Naive thymus-derived CD4-positive, alpha-beta T cell (primary cell): ENCODE measurements at places on chromosomes 1 and 21. TPM values are rescaled to one million over a fixed set of nuclear protein-coding genes. Genes with fewer than 3 reads are reported as not detected.

The CELA3A gene
- not detected for total RNA-seq

The CELA2A gene
- total RNA-seq: not detected

GRCh38 chr1:109659997-109660690 lies 4.2 kb downstream of the GSTM4 start:
- peaks cover 9% of the 10 kb centered on the region for H3K4me1 ChIP-seq
- no peak overlapping the region for H3K27ac ChIP-seq
- H3K36me3 ChIP-seq: no peaks in the 10 kb centered on the region
- no peak overlapping the region for H3K4me3 ChIP-seq
- H3K27me3 ChIP-seq: no peaks in the 10 kb centered on the region

GRCh38 chr1:89739013-89739843 lies 81.6 kb upstream of the LRRC8D start:
- H3K36me3 ChIP-seq: no peaks in the 10 kb centered on the region
- DNase-seq: no peak
- H3K4me3 ChIP-seq: no peak overlapping the region
- peaks cover 5% of the 10 kb centered on the region for H3K4me1 ChIP-seq
- H3K27ac ChIP-seq: no peak overlapping the region

GRCh38 chr1:230201445-230201844 lies 134.4 kb downstream of the GALNT2 start:
- H3K4me3 ChIP-seq: no peak overlapping the region
- no peaks in the 10 kb centered on the region for H3K4me1 ChIP-seq
- no peak overlapping the region for H3K27ac ChIP-seq
- no peaks in the 10 kb centered on the region for H3K27me3 ChIP-seq
- peaks cover 33% of the 10 kb centered on the region for H3K36me3 ChIP-seq
